OCI-M1 (cell line): ENCODE measurements at places on chromosomes 5 and 9.

GRCh38 chr5:77181596-77182304 lies 28.7 kb upstream of the PDE8B start:
- DNase-seq: no peak

- DNase-seq: no peak
Measured at GRCh38 chr5:14438195-14438606, 143.4 kb upstream of the OTULINL start.

- no peak for DNase-seq
Measured at GRCh38 chr5:35067985-35068384, 20.2 kb upstream of the AGXT2 start.

DNA sequence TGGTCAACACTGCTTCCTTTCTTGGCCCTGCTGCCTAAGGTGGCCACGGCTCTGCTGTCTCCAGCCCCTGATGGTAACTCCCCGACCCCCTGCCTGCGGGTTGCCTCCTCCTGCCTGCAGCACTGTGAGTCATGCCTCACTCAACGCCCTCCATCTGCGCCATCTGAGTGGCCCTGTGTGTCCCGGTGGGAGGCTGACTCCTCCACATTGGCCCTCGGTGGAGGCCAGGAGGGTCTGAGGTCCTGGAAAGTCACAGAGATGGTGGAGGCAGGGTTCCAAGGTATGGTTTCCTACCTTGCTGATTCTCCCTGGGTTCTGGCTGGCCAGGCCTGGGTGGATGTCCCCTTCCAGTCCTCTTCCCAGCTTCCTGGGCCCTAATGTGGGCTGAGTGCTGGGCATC lies 64.5 kb upstream of the ADAMTS2 start:
- DNase-seq: no peak

GRCh38 chr5:167587772-167588437 lies 703.5 kb upstream of the WWC1 start:
- DNase-seq: peak; percentile 7
